Dermis blood vessel endothelial cell (primary cell): ENCODE measurements at places on chromosomes 2 and 18.

GRCh38 chr2:182318466-182319220 lies 108.2 kb downstream of the PDE1A start:
- DNase-seq, result no peak

DNA sequence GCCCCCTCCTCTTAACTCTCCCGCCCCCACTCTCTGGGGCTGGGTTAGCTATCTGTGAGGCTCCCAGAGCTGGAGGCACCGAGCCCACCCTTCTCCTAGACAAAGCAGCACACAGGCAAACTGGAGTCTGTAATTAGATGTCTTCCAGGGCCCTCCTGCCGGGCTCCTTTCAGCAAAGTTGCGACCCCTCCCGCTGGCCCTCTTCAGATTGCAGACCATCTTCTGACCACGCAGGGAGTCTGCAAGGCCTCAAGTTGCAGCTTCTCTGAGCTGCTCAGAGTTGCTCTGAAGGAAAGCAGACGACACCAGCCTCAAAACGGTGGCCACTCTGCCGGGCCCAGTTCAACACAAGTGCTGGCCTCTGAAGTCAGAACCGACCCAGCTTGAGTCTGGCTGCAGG lies 228.4 kb upstream of the COPS8 start:
- no peak for DNase-seq

- no peak for DNase-seq
These were observed 146.1 kb upstream of the PID1 start for GRCh38 chr2:229417176-229417575.

- no peak for DNase-seq
These were observed 42.7 kb downstream of the RAB31 start for GRCh38 chr18:9750606-9751304.

DNA sequence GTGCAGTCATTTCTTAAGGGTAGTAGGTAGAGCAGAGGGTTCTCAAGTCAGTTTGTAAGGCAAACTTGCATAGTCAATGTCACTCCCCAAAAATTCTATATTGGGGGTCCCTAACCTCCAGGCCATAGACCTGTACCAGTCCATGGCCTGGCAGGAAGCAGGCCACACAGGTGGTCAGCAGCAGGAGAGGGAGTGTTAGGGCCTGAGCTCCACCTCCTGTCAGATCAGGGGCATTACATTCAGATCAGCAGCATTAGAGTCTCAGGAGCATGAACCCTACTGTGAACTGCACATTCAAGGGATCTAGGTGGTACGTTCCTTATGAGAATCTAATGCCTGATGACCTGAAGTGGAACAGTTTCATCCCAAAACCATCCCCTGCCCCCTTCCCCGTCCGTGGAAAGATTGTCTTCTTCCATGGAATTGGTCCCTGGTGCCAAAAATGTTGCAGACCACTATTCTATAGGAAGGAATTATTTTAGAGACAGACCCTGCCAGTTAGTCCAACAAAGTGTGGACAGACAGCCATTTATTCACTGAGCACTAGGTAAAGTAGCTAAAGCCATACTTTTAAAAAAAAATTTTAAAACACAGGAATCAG lies 6.7 kb downstream of the COA5 start:
- DNase-seq, result peak; percentile 75

DNA sequence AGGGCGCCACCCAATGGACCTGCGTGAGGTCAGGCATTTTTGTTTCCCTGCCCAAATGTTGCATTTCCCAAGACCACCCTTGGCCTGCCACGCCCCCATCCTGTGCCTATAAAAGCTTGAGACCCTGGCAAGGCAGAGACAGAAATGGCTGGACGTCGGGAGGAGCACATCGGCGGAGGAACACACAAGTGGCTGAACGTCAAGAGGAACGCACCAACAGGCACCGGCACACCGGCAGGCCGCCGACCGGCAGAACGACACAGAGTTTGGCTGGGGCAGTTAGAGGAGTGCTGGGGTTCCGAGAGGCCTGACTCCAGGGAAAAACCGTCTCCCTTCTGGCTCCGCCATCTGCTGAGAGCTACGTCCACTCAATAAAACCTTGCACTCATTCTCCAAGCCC lies 35.9 kb downstream of the DCDC2C start:
- no peak for DNase-seq

DNA sequence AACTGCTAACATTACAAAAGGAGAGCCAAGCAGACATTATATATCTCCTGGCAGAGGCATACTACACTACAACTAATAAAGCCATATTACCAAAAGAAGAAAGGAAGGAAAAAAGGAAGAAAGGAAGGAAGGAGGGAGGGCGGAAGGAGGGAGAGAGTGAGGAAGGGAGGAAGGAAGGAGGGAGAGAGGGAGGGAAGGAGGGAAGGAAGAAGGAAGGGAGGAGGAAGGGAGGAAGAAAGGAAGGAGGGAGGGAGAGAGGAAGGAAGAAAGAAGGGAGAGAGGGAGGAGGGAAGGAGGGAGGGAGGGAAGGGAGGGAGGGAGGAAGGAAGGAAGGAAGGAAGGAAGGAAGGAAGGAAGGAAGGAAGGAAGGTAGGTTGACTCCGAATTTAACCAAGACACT lies 133.4 kb downstream of the PDE11A start:
- no peak for DNase-seq

GRCh38 chr2:108986916-108987510 lies 2.0 kb downstream of the EDAR start:
- DNase-seq, result no peak

DNA sequence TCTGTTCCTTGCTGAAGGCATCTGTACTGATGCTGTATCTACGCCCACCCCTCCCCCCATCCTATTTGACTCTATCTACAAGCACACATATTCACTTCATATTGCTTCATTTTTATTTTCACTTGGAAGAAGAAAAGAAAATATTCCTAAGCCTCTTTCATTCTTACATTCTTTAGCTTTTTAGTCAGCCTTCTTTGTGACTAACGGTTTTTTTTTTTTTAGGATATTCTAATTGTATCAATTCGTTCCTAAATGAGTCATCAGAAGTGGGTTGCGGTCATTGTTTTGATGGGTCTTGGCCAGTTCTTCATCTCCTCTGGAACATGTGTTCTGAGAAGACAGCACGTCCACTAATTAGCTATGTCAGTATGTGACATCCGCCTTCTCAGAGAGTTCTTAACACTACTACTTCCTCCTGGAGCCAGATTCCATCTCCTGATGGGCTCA lies 88.7 kb downstream of the MYO1B start:
- peak; percentile 78 for DNase-seq

DNA sequence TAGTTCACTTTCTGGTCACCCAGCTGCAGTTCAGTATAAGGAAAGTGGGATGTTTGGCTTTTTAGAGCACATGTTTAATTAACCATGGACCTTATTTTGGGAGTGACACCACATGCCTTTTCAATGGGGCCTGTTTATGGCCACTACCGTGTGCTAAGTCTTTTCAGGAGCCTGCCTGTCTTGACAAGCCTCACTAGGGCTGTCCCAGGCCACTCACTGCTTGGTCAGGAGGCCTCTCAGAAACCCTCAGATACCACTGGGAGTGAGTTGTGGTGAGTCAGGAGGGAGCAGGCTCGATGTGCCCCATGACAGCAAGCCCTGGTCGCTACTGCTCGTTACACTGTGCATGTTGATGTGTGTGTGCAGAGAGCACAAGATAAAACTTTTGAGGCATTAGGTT lies 123.0 kb downstream of the MAP4K4 start:
- DNase-seq, result peak; percentile 42
